ENCODE measurements at places on chromosomes 12 and 14.

- peak; percentile 52 for DNase-seq
These were observed 143.6 kb upstream of the SLC16A7 start for GRCh38 chr12:59452259-59452658.

DNA sequence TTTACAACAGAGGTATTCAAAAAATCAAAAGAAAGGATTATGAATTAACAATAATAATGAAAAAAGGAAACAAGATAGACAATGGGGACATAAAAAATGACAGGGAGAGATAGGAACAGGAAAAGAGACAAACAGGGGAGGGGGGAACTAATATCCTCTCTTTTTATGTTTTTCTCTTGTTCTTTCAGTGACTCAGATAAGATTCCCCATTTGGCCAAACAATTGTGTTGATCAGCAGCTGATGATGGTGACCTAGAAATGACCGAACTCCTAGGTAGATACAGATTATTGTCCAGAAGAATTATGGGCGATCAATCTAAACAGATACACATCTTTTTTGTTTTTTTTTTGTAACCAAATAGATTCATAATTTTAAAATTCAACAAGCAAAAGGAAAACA lies 1277.2 kb upstream of the FLRT2 start:
- no peak for DNase-seq

DNA sequence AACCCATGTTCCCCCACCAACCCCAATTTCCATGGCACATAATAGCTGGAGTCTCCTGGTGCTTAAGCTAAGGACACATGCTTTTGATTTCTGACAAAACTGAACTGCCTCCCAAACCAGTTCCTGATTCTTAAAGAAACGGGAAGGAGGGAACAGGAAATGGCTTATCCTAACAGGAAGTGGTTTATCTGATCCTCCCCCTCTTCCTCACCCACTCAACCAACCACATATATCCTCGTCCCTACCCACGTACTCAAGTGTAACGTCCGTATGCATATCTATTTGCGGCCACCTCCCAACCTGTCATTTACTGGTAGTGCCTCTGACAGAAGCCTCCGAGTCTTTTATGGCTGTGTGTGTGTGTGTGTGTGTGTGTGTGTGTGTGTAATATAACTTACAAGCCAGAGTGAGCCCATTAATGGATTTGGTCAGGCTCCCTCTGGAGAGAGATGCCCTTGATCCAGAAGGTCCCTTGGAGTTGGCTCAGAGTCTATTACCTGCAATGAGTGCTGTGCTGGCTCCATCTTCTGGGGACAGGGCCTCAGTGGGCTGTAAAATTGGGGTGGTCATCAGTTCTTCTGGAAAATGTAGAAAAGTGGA lies 7.7 kb downstream of the DAZAP2 start:
- DNase-seq, result no peak

- no peak for DNase-seq
These were observed 354.2 kb downstream of the TMEM121 start for GRCh38 chr14:105880616-105881015.

DNA sequence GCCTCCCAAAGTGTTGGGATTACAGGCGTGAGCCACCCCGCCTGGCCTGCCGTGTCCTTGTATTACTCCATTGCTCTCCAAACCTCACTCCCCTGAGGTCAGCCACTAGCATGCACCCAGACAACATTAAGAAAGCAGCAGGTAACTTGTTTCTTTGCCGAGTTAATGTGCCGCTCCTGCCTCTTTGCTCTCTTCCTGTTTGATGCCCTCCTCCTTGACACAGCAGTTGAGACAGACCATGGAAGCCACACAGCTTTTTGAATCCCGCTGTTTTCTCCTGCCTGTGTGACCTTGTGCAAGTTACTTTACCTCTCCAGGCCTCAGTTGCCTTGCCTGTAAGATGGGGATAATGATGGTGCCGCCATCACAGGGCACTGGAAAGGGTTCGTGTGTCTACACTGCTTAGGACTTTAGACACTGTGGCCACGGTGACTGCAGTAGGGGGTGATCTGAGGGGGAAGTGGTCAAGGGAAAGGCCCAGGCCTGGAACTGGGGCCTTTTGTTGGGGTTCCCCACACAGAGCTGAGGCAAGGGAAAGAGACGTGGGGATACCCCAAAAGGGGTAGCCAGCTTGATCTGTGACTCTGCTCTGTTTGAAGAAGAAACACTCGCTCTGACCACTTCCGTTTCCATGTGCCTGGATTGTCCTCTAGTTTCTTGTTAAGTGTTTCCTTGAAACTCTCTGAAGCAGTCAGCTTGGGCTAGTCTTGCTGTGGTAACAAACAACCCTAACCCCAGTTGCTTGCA lies 69.3 kb downstream of the RIN3 start:
- DNase-seq, result no peak

- DNase-seq, result no peak
These were observed 84.0 kb downstream of the SAMD4A start for GRCh38 chr14:54650959-54651351.

GRCh38 chr12:1398673-1399072 lies 195.7 kb downstream of the FBXL14 start:
- no peak for DNase-seq

GRCh38 chr12:2891240-2892053 lies 756 bp downstream of the TULP3 start:
- no peak for DNase-seq

- DNase-seq, result no peak
These were observed 10.8 kb downstream of the RBM19 start for GRCh38 chr12:113955109-113955970.

- peak; percentile 58 for DNase-seq
These were observed 216.1 kb downstream of the NUAK1 start for GRCh38 chr12:105922670-105923102.

DNA sequence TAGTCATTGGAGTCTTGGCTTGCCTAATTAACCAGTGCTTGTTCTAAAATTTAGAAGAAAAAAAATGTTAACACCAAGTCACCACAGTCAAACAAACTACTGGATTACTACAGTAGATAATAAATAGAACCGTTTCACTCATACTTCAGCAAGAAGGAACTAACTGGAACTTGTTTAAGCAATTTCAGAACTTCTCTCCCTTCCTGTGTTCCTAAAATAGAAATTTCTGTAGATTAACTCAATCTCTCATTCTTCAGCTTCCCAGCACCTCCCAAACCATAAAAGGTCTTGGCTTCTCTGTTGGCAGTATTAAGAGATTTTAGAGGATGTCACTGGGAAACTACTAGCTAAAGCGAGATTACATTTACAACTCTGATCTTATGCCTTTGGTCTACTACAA lies 18.6 kb downstream of the GNS start:
- no peak for DNase-seq

- no peak for DNase-seq
These were observed 7.5 kb downstream of the VTI1B start for GRCh38 chr14:67666750-67667449.

DNA sequence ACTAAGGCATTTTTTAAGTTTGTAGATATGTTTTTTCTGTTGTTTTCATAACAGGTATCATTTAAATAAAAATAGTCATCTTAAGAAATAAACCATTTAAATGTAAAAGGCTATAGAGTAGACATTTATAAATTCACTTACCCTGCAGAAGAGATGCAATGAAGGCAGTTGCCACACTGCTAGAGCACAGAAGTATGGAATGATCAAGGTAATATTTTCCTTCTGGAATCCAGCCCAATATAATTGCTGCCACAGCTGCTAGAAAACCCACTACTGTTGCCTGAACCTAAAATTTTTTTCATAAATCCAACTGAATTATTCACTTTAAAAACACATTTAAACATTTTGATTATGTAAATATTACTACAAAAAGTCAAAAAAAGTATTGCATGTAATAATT lies 69.2 kb downstream of the SLC41A2 start:
- DNase-seq, result no peak

GRCh38 chr14:72332046-72332445 lies 399.8 kb downstream of the RGS6 start:
- no peak for DNase-seq

- no peak for DNase-seq
These were observed 46.2 kb downstream of the ABCC9 start for GRCh38 chr12:21894792-21895595.

DNA sequence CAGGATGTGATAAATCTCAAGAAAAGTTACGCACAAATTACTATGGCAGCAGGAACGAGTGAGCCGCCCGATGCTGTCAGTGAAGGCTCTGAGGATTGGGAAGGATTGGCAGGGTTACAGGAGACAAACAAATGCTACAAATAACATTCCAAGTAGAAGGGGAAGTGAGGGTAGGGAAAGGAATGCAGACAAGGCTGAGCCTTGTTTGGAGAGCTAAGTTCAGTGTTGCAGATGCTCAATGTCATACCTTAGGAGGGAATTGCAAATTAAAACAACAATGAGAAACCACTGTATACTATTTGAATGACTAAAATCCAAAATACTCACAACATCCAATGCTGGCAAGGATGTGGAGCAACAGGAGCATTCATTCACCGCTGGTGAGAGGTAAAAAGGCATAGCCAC lies 1.3 kb downstream of the CLEC9A start:
- DNase-seq, result peak; percentile 45

DNA sequence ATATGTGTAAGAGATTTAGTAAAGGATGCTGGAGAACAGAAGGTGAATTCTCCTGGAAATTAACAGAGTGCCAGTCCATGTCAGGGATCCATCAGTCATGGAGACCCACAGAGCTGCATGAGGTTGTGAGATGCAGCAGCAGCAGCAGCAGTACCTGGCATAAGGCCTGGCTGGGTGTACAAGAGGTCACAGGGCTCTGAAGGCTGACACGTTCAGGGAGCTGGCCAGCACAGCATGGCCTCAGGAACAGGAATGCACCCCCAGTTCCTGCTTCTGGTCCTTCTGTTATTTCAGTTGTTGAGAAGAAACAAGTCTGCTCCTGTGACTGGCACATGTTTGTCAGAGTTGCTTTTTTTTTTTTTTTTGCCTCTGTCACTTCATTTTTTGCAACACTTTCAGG lies 210.8 kb downstream of the CNTN1 start:
- DNase-seq, result no peak

GRCh38 chr12:11798856-11799501 lies 149.5 kb downstream of the ETV6 start:
- peak; percentile 86 for DNase-seq

DNA sequence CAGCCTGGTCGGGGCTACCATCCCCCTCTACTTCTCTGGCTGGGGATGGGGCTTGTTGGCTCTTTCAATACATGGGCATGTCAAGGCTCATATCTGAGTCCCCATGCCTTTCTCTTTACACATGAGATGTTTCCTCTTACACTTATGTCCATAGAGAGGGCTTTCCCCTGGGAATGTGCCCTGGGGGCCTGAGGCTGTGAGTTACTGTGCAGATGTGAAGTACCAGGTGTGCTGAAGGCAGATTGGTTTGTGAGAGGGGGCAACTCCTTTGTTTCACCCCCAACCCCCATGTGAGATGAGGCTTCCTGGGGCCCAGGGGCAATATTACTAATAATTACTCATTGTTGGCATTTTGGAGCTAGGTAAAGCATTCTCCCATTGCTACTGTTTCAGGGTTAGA lies 32.8 kb downstream of the NRXN3 start:
- no peak for DNase-seq

DNA sequence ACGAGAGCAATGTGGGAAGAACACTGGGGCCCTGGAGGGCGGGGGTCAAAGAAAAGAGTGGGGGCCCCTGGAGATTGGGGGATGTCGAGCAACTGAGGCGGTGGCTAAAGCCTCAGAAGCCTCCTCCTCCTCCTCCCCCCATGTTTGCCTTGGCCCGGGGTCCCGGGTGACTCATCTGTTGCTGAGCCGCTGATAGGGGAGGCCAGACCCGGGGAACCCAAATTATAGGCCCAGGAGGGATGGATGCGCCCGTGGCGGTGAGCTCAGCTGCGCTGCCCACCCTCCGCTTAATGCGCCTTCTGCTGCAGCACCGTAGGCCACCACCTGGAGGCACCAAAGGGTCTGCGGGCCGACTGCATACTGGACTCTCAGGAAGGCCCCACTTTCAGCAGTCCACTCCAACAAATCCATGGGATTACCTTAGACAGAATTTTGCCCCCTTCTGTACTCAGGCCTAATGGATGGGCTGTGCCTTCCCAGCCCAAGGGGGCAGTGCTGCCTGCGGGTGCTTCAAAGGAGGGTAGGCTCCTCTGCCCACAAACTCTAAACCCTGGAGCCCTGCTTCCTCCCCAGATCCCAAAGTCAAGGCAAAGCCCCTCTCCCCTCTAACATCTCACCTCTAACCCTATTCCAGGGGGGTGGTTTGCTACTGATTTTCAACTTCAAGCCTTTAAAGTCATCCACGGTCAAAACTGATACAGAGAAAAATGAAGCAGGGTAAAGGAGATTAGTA lies 2.6 kb upstream of the WNT10B start:
- no peak for DNase-seq

DNA sequence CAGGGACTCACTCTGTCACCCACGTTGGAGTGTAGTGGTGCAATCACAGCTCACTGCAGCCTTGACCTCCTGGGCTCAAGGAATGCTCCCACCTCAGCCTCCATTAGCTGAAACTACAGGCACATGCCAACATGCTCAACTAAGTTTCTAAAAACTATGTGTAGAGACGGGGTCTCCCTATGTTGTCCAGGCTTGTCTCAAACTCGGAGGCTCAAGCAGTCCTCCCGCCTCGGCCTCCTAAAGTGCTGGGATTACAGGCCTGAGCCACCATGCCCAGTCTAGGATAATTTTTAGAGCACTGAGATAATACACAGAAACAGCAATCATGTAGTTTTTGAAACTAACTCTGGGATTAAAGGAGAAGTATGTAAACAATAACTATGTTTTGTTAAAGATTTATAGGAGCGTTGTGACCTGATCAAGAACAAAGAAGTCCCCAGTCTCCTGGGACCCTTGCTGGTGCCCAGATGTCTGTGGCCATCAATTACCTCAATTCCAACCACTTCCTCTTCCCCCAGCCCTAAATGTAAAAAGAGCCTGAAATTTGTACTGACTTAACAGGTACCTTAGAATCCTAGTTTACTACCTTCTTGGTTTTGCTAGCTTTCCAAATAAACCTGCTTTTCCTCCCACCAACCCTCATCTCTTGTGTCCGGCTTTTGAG lies 28.9 kb upstream of the EGLN3 start:
- DNase-seq, result no peak

DNA sequence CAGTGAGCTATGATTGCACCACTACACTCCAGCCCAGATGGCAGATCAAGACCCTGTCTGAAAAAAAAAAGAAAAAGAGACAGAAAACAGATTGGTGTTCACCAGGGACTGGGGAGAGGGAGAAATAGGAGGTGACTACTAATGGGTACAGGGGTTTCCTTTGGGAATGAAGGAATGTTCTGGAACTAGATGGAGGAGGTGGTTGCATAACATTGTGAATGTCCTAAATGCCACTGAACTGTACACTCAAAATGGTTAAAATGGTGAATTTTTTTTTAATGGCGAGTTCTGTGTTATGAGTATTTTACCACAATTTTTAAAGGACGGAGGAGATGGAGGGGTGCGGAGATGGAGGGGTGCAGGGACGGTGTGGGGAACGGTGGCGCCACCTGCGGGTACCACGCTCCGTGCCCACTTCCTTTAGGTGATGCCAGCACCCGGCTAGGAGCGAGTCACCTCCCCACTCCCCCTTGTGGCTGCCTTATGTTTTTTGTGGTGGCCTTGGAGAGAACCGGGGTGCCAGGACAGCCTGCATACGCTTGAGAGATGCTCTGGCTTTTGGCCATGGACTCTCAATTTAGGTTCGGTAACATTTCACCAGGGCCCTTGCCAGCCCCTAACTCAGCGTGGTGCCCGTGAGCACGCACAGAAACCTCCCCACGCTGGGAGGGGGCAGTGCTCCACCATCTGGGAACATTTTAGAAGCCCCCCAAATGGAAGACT lies 16.1 kb downstream of the UBC start:
- DNase-seq, result no peak

All from skeletal muscle cell (primary cell).